ENCODE measurements at places on chromosomes 12 and 14.

DNA sequence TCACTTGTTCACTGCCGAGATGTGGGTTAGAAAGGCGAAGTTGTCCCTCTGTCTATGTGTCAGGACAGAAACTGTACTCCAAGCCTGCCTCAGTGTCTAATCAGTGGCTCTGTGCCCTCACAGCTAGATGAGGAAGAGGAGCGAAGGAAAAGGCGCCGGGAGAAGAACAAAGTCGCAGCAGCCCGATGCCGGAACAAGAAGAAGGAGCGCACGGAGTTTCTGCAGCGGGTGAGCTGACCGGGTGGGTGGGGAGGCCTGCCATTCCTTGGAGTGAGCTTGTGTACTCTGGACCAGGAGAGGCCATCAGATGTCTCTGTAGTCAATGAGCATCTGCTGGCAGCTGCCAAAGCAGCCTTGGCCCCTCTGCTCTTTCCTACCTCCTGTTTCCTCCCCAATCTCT lies 33.5 kb downstream of the JDP2 start:
- no peak for DNase-seq

DNA sequence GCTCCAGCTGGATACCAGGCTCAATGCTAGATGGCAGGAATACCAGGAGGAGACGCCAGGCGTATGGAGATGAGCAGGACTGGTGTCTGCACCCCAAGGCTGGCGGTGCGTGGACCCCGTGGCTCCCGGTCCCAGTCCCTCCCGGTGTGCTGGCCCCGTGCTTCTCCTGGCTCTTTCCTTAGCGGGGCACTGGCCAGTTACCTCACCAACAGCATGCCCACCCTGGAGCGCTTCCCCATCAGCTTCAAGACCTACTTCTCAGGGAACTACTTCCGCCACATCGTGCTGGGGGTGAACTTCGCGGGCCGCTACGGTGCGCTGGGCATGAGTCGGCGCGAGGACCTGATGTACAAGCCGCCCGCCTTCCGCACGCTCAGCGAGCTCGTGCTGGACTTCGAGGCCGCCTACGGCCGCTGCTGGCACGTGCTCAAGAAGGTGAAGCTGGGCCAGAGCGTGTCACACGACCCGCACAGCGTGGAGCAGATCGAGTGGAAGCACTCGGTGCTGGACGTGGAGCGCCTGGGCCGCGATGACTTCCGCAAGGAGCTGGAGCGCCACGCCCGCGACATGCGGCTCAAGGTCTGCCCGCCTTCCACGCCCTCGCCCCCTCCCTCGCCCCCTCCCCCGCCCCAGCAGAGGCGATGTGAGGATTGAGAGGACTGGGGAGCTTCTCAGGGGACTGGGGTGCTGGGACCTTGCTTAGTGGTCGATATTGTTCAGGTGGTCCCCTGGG lies 14.6 kb downstream of the VASH1 start:
- no peak for DNase-seq

DNA sequence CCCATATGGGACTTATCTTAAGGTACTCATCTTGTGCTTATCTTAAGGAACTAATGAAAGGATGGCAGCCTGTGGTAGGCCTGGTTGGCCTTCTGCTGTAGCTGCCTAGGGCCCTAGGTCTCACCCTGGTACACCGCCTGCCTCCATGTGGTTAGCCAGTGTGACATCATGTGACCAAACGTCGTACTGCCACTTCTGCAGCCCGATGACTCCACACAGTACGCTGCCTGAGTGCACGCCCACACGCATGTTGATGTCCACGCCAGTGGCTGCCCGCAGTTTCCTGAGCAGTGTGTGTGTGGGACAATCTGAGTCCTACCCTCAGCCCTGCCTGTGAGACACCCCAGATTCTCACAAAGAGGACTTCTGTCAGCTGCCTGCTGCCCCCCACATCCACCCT lies 5.1 kb downstream of the ADCY4 start:
- no peak for DNase-seq

DNA sequence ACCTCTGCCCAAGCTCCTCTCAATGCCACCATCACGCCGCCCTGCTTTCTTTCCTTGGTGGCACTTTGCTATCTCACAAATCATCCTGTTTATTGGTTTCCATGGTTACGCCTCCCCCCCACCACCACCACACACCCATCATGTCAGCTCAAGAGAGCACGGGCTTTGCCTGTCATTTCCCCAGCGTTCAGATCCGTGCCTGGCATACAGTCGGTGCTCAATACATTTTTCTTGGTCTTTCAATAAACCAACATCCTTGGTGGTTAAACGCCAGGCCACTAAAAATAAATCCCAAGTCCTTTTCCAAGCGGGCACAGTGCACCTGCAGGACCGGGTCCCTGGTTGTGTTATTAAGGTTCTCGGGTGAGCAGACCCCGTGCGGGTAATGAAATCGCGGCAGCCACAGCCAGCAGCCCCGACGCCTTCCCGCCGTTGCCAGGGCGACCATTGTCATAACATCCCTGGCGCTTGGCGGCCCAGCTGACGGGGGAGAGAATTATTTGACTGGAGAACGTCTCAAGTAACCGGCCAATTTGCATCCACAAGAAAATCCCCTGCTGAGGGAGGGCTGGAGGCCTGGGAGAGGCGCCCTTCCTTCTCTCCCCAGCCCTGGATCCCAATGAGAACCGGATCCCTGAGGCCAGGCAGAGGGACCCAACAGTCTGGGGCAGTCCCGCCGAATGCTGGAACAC lies 92.9 kb downstream of the KSR2 start:
- DNase-seq, result no peak

DNA sequence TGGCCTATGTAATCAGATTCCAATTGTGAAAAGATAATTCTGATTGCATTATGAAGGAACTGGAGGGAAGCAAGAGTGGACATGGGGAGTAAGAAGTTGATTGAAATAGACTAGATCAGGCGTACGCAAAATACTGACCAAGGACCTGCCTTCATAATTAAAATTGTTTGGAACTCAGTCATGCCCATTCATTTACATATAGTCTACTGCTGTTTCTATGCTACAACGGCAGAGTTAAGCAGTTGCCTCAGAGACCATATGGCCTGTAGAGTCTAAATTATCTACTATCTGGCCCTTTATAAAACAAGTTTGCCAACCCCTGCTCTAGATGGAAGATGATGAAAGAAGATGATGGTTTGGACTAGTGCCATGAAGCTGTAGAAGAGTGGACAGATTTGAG lies 170.0 kb upstream of the ARID2 start:
- no peak for DNase-seq

DNA sequence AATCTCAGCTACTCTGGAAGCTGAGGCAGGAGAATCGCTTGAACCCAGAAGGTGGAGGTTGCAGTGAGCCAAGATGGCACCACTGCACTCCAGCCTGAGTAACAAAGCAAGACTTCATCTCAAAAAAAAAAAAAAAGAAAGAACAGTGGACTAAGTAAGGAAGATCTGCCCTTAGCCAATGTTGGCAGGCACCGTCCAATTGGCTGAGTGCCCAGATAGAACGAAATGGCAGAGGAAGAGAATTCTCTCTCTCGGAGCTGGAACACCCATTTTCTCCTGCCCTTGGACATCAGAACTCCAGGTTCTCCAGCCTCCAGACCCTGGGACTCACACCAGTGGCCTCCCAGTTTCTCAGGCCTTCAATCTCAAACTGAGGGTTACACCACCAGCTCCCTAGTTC lies 49.9 kb downstream of the ESR2 start:
- no peak for DNase-seq

DNA sequence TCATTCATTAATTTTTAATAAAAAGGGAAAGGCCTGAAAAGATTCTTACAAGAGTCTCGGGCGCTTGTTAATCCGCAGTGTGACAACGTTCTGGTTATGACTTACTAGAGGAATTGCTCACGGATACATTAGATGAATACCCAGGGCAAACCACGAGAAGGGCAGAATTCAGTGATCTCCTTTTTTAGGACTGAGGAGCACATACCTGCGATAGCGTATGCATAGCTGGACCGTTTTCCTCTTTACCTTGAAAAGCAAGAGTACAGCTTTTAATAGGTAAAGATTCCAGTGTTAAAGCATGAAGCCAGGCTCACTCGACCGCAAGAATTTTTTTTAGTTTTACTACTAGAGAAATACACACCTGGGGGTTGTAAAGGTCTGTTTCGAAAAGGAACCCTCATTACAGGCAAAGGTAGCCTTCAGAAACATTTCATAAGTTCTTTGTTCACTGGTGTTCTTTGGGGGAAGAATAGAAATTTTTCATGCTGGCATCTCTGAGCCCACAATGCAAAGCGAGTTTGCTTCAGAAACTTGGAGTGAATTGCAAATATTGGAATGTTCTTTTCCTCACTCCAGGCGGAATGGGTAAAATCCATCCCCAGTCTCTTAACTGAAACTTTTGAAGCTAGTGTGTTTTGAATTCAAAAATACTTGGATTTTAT lies 953 bp downstream of the MAPK1IP1L start:
- DNase-seq, result peak; percentile 8

GRCh38 chr12:52090291-52090690 lies 10.8 kb downstream of the SMIM41 start:
- no peak for DNase-seq

DNA sequence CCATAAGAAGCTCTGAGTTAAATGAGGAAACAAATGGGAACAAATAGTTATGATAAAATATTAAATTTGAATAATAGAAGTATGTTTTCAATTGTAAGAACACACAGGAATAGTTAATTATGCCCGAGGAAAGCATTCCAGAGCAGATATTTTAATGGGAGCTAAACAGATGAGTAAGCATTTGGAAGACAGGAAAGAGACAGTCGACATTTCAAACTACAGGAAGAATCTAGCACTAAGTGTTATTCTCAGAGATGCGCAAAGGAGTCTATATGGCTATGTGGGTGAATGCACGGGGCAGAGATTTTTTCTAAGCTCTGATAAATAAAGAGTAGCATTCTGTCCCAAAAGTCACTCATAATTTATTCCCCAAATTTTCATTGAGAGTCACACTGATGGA lies 64.5 kb upstream of the SSTR1 start:
- DNase-seq, result no peak

GRCh38 chr12:94418517-94418916 lies 41.1 kb downstream of the CEP83 start:
- DNase-seq, result no peak

- DNase-seq, result no peak
These were observed 10.7 kb upstream of the APOLD1 start for GRCh38 chr12:12774791-12775190.

- no peak for DNase-seq
These were observed 96.3 kb downstream of the ITPK1 start for GRCh38 chr14:93019367-93019843.

- no peak for DNase-seq
These were observed 723 bp upstream of the NFE2 start for GRCh38 chr12:54301428-54302048.

DNA sequence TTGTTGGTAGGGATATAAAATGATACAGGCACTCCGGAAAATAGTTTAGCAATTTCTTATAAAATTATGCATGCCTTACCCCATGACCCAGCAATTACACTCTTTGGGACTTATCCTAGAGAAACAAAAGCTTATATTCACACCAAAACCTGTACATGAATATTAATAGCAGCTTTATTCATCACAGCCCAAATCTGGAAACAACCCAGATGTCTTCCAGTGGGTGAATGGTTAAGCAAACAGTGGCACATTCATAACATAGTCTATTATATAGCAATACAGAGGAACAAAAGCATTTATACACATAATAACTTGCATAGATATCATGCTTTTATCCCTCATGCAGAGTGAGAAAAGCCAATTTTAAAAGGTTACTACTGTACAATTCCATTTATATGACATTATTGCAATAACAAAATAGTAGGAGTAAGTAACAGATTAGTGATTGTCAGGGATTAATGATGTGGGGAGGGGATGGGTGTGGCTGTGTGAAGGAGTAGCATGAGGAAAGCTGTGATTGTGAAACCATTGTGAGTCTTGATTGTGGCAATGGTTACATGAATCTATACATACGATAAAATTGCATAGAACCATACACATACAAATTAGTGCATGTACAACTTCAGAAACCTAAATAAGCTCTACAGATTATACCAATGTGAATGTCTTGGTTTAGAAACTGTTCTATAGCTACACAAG lies 363.1 kb upstream of the OR4E1 start:
- DNase-seq, result no peak

DNA sequence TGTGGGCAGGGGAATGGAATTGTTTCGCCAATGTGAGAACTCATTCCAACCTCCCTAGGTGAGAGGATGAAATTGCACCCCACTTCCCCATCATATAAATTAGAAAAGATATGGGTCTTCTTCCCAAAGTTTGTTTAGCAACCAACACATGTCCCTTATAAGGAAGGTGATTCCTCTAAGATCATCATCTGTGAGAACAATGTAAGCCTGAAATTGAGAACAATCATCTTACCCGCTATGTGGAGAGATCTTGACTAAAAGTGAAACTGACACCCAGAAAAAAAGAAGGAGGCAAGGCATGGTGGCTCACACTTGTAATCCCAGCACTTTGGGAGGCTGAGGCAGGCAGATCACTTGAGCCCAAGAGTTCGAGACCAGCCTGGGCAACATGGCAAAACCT lies 173.2 kb upstream of the HMGA2 start:
- no peak for DNase-seq

DNA sequence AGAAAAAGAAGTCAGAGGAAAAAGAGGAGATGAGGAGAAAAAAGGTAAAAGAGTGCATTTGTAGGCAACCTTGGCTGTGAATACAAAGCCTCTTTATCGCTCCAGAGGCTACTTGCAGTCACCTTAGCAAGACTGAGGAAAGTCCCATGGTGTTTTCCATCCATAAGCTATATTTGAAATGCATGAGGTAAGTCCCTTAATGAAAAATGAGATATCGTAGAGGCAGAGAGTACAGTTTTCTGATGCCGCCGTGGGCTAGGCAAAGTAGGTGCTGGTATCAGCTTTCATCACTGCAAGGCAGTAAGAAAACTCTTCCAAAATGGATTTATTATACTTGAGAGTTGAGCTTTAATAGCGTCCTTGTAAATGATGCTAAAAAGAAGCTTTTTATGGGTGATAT lies 186.8 kb downstream of the ASCL1 start:
- DNase-seq, result no peak

DNA sequence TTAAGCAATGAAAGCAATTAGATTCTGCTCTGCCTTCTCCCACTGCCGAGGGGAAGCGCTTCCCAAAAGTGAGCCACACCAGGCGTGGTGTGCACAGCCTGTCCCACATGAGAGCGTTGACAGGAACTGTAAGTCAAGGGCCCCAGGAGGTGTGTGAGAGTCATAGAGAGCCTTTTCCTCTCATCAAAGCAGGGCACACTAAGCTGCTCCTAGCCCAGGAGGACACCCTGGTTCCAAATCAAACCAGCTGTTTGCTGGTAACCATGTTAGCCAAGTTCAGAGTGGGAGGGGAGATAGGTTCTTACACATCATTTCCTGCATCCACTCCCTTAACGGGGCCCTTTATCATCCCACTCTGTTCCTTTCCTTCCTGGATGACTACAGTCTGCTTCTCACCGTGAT lies 98.3 kb downstream of the SPTSSA start:
- no peak for DNase-seq

- peak; percentile 7 for DNase-seq
These were observed 412.4 kb downstream of the PCNX1 start for GRCh38 chr14:71319666-71320065.
